ENCODE measurements at places on chromosomes 5 and 9. TPM values are rescaled to one million over a fixed set of nuclear protein-coding genes. Genes with fewer than 3 reads are reported as not detected.

Gene S1PR3
- total RNA-seq, result 18.9 TPM

Gene GRXCR2
- not detected for total RNA-seq

Gene LCN2
- not detected for total RNA-seq

Gene SLC36A3
- not detected for total RNA-seq

Gene PALM2AKAP2
- total RNA-seq, result under 0.01 TPM

Gene LTC4S
- total RNA-seq, result 0.57 TPM

Gene SPATA31C1
- not detected for total RNA-seq

Gene MCC
- total RNA-seq, result 21.3 TPM

Gene MCCC2
- total RNA-seq, result 34.3 TPM

Gene TSC1
- total RNA-seq, result 49.3 TPM
